KG1 (cell line): ENCODE measurements at places on chromosomes 2 and 18.

DNA sequence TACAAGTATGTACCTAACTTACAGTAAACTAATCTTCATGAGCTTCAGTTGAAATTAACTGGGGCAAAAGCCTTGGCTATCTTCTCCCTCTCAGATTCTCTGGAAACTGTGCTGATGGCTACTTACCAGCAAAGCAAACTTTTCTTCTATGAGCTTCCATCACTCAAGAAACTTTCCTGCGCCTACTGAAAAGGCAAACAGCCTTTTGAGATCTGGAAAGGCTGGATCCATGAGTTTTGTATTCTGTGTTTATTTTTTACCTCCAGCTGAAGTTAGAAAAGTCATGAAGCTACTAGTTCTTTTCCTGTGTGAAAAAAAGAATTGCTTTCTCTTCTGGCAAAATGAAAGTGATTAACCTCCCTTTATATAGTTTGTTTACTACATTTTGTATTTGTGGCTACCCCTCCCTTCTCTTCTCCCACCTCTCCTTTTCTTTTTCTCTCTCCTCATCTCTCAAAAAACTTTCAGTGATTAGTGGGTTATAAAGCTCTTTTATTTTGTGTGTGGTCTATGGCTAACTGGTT is 49.2 kb upstream of the RNF152 start:
- no peak for DNase-seq

GRCh38 chr2:201208563-201209252 is 25.8 kb downstream of the CASP10 start:
- DNase-seq: no peak

DNA sequence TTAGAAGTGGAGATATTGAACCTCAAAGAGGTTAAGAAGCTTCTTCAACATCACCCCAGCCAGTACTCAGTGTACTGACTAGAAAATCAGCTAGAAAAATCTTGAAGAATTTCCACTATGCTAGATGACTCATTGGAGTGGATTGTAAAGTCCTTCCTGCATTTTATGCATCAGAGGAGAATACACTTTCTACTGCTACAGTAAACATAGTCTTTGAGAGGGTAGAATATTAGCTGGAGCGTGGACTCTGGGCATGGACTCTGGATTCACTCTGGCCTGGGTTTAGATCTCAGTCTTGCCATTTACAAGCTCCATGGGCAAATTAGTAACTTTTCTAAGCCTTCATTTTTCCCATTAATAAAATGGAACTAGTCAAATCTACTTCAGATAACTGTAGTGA is 215.9 kb downstream of the IRS1 start:
- no peak for DNase-seq

DNA sequence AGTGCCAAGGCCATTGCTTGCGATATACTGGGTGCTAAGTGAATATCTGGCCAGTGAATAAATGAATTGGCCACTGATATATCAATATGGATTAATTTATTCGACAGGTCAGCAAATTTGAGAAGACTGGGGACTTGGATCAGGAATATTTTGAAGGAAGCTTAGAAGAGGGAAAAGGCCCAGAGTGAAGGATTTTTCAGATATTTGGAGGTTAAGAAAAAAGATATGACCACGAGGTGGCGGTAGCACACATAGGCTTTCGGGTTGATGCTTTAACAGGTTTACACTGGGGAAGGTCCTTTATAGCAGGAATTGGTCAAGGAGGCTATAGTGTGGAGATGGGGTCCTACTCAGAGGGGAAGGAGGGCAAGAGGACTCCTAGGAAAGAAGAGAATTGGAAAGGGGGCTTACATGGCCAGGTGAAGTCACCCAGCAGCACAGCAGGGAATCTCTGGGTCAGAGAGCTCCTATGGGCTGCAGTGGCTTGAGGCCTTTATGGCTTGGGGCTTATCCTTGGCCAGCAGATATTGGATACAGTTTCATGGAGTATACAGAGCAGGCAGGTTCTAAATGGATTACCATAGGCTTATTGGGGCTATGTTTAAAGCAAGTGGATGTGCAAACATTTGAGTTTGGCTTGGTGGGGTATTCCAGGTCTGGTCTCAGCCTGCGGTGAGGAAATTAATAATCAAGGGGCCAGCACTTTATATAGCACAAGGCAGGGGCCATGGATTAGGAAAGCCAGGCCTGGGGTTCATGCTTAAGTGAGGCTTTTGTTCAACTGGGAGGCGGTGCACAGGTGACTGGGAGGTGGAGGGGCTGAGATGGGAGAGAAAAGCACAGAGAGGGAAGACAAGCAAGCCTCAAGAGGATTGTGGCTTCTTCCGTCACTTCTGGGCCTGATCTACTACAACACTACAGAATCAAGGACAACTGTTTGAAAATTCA is 9.7 kb downstream of the IL1RN start:
- DNase-seq: peak; percentile 27

DNA sequence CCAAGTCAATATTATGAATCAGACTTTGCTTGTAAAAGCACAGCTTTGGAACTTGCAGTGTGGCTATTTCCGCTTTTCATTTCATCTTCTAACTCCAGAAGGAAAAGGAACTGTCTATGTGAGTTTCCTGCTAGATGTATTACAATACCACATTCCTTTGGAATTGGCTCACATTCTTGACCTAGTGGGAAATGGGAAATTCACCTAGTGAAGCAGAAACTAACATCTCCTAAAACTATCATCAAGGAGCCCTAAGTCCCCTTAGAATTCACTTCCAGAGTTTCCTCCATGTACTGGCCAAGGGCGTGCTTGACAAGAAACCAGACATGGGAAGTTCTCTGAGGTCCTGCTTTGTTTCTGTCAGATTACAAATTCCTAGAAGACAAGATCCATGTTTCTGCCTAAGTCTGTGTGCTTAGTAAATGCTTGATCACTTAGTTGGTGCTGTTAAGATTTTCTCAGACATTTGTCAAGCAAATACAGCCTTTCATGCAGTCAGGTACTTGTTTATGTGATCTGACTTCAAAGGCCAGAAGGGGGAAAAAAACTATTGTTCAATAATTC is 275.7 kb upstream of the FN1 start:
- DNase-seq: no peak

DNA sequence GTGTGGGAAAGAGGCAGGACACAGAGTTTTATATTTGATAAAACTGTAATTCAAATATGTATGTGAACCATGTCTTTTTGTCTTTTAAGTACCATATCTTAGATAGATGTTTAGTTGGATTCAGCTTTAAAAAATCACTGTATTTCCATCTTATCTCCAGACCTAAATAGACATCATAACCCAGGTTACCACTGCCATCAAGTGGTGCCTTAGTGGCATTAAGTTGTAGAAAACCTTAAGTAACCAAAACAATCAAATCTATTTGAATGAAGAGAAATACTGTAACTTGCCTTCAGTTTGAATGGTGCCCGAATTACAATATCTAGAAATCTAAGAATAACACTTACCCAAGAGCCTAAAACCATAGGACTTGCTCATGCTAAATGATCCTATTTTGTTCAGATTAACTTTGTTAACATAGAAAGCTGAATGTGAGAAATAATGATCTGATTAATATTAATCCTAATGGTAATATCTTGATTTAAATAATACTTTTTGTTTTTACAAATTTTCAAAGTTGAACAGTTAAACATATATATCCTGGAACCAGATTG is 92.5 kb upstream of the MAP2 start:
- no peak for DNase-seq

DNA sequence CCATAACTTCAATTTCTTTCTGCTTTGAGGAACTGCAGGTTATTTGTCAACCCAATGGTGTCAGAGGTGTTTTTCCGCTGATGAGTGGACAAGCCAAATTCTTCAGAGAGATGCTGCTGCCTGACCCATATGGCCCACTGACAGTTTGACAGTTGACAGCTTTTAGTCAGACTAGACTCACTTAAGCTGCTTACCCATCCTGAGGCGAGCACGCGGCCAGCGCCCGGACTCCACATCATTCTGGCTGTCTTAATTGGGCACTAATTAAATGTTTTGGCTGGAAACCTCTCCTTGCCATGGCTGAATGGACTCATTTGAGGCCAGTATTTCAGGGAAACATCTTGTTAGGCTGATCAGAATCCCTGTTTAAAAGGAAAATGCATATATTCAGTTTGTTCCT is 316.1 kb upstream of the FANCL start:
- no peak for DNase-seq

DNA sequence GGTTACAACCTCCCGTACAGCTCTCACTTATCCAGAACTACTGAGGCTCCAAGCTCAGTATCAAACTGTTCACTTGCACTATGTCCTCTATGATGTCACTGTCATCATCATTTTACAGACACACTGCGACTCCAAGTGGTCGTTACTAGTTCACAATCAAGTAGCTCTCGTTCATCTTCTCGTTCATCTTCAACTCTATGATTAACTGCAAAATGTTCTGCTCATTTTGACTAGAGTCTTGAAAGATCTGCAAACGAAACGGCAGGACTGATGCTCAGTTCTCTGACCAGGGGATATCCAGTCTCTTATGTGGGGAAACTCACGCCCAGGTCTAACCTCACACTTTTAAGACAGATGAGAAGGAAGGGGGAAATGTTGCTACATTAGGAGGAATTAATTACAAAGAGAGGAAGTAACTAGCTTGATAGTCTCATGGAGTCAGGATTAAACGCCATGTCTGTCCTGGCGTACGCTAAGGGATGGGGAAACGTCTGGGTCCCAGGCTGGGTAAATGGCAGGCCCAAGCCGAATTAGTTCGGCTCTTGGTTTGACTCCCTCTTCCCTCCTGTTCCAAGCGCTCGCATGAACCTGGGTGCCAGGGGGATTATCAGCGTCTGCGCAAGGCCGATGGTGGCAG is 794 bp upstream of the CHCHD5 start:
- DNase-seq: peak; percentile 37
